ENCODE measurements at places on chromosomes 5 and 9.
A peak's percentile ranks its signal among the peaks of the same experiment; 100 is the strongest.

GRCh38 chr5:114636271-114636670, 274.4 kb downstream of the KCNN2 start:
- DNase-seq: no peak

DNA sequence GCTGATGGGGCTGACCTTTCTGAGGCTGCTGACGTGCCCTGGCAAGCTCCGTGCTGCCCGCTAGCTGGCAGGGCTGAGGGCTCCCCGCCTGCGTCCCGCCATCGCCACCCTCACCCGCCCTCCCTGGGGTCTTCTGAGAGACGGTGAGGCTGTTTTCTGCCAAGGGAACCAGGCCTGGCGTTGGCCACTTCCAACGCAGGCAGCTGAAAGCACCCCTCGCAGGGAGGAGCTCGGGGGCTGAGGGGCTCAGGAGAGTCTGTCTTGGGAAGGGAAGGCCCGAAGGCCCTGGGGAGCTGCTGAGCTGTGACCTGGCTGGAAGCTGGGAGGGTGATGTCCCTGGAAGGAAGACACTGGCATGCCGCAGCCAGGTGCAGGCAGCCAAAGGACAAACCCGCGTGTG, 9.8 kb upstream of the TMEM250 start:
- no peak for DNase-seq

DNA sequence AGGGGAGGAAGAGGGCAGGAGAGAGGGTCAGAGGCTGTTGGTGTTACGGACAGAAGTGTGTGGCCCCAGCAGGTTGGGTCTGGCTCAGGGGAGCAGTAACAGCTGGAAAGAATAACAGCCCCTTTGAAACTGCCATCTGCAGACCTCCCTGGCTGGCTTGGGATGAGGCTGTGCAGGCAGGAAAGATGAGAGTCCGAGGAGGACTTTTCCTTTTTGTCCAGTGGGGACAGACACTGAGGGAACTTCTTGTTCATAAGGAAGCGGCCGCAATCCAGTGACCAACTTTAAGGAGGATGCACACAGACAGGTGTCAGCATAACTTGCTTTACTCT, 14.8 kb upstream of the PLEKHG4B start:
- DNase-seq: no peak

DNA sequence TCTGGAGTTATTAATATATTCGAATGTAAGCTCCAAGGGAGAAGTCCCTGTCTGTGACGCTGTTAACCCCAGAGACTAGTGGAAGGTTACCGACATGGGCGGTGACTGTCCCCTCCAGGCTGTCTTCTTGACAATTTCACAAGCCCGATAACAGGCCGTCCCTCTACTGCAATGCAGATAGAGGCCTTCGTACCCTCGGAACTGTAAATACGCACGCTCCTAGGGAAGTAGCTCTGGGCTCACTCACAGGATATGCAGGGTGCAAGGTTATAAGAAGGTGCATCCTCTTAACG, 680 bp upstream of the RFK start:
- DNase-seq: peak; percentile 12

DNA sequence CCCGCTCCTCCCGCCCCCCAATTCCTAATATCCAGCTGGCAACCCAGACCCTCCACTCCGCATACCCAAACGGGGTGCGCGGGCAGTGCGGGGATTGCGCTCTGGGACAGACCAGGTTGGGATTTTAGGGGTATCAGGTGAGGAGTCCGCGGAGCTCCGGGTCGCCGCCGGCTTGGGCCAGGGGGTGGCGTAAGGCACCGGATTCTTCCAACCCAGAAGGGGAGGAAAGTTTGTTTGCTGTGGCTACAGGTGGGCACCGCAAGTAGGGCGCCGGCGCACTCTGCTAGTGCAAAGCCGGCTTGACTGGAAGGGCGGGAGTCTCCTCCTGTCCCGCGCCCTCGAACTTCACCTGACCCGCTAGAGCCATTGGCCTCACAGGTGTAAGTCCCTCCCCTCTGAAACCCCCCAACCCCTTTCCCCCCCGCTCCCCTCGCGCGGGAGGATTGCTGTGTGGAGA, 709 bp downstream of the IQGAP2 start:
- DNase-seq: peak; percentile 35

Measured in stimulated activated CD8-positive, alpha-beta memory T cell treated with anti-CD3 and anti-CD28 coated beads, Interleukin-15, amount 100 ng/mL, for 24 hours (primary cell).